Fibroblast of the aortic adventitia (primary cell): ENCODE measurements at places on chromosomes 7 and 10.

DNA sequence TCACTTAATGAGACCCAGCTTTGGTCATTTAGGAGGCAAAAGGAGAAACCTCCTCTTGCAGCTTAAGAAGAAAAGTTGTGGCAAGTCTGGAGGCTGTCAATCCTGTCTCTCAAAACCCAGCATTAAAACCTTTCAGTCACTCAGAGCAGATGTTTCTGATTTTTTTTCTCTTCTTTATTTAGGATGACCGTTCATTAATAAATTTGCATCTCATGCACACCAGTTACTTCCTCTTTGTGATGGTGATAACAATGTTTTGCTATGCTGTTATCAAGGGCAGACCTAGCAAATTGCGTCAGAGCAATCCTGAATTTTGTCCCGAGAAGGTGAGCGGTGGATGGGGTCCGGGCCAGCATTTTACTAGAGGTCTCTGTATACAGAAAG lies 32.0 kb downstream of the TMEM248 start:
- no peak for DNase-seq

DNA sequence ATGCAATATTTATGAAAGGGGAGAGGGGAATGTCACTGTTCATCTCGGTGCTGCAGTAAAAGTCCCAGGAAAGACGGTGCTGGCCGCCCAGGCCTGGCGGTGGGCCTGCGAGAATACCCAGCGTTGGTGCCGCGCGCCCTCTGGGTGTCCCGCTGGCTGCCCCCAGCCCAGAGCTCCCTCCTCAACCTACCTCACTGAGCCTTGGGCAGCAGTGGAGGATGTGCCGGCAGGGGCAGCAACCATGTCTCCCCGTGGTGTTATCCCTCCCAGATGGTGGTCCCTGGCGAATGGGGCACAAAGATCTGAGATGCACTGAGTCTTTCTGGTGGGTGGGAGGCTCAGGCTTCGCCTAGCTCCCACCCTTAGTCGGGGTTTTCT lies 9.5 kb upstream of the TLX1 start:
- no peak for DNase-seq

GRCh38 chr10:104242545-104242944 lies 10.4 kb upstream of the CFAP43 start:
- DNase-seq = no peak

- DNase-seq = peak; percentile 87
Observed at GRCh38 chr7:116809636-116810266, 52.6 kb upstream of the CAPZA2 start.

DNA sequence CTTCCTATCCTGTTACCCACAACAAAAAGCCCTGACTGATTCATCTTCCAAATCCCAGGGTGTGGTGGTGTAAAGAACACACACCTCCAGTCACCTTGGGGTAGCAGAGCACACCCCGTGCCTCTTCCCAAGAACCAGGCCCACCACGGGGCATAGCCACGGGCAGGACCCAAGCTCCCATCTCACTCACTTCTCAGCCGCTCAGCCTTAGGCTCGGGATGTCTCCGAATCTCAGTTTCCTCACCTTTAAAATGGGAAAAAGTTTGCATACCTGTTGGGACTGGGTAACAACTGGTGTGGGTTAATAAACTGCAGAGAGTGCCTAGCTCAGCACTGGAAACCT lies 139.0 kb downstream of the FGFR2 start:
- DNase-seq = no peak

DNA sequence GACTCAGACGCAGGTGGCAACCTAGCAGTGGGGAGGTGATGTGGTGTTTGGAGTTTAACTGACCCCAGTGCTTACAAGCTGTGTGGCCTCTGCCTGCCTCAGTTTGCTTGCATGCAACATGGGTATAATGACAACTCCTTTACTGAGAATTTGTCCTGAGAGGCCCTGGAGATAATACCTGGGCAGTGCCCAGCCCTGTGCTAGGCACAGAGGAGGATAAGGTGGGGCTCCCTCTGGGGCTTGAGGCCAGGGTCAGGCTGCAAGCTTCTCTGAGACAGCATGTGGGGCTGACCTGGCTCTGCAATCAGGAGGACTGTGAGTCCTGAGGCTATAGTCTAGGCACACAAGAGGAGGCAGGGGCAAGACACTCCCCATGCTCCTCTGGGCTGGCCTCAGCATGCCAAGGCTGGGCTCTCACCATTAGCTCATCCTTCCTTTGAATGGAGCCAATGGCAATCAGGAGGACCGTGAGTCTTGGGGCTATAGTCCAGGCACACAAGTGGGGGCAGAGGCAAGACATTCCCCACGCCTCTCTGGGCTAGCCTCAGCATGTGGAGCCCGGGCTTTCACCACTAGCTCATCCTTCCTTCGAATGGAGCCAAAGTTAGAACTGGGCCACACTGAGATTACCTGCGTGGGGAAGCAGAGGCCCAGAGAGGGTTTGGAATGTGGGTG lies 147.9 kb downstream of the RPS24 start:
- no peak for DNase-seq

DNA sequence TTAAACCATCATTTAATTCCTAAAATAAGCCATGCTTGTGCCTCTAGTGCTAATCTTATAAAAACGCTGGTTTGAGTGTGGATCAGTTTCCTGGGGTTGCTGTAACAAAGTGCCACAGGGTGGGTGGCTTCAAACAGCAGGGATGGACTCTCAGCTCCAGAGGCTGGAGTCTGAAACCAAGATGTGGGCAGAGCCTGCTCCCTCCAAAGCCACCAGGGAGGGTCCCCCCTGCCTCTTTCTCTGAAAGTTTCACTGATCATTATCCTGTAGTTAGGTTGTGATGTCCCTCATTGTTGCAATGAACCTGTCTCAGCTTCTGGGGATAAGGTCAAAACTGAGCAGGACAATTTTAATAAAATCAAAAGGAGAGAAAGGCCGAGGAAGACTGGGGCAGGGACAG lies 251.9 kb upstream of the TCERG1L start:
- DNase-seq = no peak

- DNase-seq = no peak
Observed at GRCh38 chr10:100442548-100442947, 20.3 kb upstream of the WNT8B start.

GRCh38 chr10:122911889-122912484 lies 1.6 kb downstream of the FAM24A start:
- DNase-seq = peak; percentile 53

- no peak for DNase-seq
Observed at GRCh38 chr10:4150676-4151075, 365.7 kb upstream of the KLF6 start.

DNA sequence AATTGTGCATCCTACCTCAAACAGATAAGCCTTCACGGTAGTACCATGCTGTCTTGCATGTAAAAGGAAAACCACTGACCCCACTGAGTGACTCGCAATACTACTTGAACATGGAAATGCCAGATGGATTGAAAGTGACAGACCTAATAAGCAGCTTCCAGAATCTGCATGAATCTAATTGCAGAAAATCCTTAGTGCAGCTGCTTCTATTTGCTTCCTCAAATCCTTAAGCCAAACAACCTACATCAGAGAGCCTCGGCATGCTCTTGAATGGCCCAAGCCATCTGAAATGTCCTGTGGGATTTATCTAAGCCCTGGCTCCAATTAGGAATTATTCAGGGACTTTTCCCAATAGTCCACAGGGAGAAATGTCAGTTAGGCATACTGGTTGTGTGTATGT lies 509.5 kb upstream of the CELF2 start:
- no peak for DNase-seq

DNA sequence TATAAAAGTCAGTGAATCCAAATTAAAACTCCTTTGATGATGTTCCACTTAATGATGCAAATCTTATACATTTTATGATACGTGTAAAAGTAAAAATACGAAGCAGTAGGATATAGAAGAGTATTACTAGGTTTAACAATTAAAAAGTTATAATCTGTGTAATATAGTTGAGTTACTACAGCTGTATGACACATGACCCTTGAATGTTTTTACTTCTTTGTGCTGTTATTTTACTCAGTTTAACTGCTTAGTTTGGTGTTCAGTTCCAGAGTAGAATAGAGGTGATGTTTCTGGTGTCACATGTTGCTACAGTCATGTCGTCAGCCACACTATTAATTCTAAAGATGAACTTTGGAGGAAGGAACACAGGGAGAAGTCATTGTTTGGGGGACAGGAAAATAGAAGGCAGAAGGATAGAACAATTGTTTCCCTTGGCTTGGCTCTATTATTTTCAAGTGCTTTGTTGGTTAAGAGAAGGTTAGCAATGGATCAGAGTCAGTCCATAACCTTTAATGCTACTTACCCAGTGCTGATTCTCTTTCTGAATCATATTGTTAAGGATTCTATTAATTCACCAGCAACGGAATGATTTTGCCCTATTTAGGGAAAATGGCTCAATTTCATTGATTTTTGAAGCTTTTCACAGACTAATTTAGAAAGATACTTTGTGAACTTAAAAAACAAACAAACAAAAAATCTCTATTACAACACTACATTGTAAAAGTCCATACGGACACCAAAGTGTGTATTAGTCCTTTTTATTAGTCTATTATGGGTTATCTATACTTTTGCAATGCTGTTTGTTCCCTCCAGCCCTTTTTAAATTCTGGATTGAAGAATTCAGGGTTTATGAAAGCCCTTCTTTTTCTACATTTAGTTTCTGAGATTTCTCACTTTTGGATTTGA lies 73.4 kb downstream of the CPED1 start:
- DNase-seq = no peak

DNA sequence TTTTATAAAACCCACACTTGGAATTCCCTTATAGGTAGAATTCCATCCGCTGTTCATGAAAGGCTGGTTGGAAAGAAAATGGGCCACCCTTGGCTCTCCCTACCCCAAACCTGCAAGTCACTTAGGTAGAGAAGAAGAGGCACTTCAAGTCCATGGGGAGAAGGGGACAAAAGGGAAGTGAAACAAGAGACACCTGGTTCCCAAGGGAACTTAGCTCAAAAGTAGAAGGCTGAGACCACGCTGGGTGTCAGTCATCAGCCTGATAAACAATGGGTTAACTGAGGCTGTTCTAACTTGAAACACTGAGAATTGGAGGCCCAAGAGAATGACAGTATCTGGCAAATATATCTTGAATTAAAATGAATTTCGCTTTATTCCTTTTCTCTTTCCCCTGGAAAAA lies 330.8 kb upstream of the NFE2L3 start:
- no peak for DNase-seq

DNA sequence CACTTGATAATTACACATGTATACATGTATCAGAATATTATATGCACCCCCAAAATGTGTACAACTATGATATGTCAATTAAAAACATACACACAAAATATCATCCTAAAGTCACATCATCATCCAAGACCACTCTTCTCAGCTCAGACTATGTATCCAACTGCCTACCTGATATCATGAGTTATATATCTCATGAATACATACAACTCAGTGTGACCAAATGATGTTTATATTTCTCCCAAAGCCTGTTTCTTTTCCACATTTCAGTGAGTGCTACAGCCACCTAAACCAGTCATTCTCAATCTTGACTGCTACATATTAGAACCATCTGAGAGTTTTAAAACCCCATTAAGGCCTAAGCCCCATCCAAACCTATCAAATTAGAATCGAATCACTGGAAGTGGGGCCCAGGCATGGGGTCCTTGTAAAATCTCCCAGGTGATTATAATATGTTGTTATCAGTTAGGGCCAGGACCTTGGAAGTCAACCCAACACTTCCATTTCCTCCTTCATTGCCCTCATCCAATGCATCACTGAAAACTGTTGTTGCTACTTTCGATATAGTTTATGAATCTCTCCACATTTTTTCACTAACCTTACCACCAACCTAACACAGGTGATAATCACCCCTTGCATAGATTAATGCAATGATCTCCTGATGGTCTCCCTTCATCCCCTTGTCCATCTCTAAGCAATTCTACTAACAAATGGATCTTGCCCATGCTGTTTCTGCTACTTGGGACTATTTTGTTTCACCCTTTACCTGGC lies 53.8 kb upstream of the ITGB8 start:
- DNase-seq = no peak

GRCh38 chr10:18231480-18231879 lies 91.3 kb downstream of the CACNB2 start:
- DNase-seq = no peak

- DNase-seq = peak; percentile 39
Observed at GRCh38 chr10:122267849-122268737, 3.0 kb upstream of the BTBD16 start.

DNA sequence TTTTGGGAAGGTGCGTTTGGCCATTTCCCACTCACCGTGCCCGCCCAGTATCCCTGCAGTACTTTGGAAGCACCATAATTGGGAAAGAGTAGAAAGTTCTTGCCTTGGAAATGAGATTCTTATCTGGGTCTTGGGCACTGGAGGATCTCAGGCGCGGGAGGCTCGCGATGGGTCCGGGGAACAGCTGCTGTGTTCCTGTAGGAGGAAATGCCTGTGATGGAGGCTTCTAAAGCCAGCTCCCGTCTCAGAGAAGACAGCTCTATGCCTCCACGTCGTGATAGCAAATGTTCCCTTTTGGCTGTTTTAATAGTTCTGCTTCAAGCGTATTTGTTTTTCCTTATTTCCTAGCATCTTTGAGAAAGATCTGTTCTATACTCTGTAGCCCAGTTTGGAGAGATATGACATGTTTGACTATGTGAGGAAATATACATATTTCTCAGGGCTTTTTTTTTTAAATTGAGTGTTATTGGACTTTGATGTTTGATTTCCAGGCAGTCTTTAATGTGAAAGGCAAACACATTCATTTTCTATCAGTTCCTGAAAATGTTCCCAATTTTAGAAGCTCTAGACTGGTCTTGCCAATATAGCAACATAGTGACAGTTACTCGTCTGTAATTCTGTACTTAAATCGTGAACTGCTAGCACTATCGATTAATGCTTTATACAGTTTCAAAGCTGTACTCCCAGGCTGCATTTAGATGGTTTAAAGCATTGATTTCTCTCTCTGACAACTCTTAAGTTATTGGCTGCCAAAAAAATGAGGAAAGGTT lies 280.8 kb downstream of the DPP6 start:
- no peak for DNase-seq

DNA sequence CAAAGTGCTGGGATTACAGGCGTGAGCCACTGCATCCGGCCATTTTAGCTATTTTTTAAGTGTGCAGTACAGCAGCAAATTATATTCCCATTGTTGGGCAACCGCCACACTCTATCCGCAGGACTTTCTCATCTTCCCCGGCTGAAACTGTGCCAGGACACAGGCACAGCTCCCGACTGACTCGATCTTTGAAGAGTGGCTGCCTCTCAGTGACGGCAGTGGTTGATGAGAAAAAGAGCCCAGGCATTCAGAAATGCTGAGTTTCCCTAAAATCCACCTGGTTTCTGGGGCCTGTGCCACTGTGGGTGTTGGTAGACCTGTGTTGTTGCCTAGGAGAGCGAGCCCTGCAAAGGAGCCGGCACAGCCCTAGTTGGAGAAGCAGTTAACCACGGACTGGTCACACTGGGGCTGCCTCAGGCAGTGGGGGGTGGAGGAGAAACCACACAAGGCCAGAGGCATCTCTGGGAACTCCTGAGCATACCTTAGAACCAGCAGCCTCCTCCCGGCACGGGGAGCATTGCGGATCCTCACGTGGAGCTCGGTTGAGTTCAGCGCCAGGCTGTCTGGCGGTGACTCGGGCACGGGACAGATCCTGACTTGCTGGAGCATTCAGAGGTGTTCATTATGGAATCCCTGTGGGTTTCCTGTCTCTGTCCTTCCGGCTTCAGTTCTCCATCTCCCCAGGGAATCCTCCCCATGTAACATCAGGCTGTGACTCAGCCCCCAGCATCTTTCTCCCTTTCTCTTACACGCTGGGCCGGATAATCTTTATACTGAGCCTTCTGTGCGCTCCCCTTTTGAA lies 16.2 kb downstream of the PFKFB3 start:
- DNase-seq = no peak
